A172 (cell line): ENCODE measurements at places on chromosomes 7 and 10.

GRCh38 chr7:100220586-100221230 lies 959 bp downstream of the PVRIG start:
- DNase-seq: no peak

DNA sequence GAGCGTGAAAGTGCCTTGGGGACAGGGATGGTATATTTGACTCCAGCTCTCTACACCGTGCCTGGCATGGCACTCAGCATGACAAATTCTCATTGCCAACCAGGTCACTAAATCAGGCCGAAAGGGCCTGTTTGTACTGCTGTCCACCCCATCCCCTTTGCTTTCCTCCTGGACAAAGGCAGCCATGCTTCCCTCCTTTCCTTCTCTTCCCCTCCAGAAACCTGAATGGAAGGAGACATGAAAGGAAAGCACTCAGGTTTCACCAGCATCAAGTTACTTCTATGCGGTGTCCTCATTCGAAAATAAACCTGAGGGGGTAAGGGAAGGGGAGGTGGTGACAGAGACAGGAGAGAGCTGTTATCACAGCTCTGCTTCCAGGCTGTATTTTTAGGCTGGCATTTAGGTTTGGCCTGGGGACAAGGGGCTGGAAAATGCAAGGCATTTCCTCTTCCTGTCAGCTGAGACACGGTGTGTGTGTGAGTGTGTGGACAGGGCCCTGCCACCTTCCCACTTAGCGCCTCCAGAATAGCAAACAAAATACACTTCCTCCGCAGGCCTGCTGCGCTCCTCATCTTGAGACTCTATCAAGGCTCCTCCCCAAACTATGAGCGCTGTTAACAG lies 79.9 kb upstream of the COL13A1 start:
- DNase-seq: peak; percentile 52

- DNase-seq: no peak
Measured at GRCh38 chr10:17316488-17317170, 88.6 kb downstream of the VIM start.

GRCh38 chr10:97549587-97550322 lies 22.8 kb upstream of the ANKRD2 start:
- DNase-seq: no peak

- no peak for DNase-seq
Measured at GRCh38 chr10:125174360-125174759, 14.0 kb upstream of the CTBP2 start.

DNA sequence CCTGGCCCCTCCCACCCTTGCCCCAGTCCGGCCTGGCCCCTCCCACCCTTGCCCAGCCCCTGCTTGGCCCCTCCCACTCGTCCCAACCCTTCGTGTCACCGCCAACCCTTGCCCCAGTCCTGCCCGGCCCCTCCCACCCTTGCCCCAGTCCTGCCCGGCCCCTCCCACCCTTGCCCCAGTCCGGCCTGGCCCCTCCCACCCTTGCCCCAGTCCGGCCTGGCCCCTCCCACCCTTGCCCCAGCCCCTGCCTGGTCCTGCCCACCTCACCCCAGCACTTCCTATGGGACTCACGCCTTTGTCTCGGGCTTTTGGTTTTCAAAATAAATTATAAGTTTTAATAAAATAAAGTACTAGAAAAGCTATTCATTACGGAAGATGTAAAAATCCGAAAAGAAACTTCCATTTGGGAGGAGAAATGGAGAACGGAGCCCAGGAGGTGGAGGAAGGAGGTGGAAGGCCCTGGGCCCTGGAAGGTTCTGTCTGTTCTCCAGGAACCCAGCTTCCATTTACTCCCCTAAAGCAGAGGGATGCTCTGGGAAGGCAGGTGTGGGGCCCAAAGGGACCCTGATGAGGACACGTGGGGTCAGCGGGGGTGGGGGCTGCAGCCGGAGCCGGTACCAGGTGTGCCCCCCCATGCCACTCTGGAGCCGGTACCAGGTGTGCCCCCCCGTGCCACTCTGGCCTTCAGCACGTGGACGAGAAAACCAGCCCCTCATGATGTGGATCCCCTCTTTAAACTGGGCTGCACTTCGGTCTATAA lies 52.2 kb downstream of the PWWP2B start:
- no peak for DNase-seq

GRCh38 chr10:35041502-35041879 lies 48.6 kb downstream of the CUL2 start:
- DNase-seq: no peak

- no peak for DNase-seq
Measured at GRCh38 chr10:21749788-21750187, 215.8 kb downstream of the MLLT10 start.

DNA sequence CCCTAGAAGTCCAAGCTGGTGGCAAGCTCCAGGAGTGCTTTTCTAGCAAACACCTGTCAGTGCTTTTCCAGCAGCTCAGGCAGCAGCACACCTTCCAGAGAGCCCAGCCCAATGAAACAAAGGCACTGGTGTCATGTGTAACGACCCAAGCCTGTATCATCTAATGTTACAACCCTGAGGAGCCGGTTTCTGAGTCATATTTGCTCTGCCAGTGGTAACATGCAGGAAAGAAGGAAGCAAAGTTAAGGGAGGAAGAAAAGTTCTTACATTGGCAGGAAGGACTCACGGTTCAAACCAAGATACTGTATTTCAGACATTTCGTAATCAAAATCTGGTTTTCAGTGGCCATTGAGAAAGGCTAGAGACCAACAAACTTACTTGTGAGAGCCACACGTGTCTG lies at the start of gene ANKRD22:
Gene ANKRD22 (minus strand): TSS at position 139 of the 400 bp plus-strand sequence. CDS start 237 bp downstream, outside the sequence.
- peak; percentile 26 for DNase-seq

- DNase-seq: no peak
Measured at GRCh38 chr7:82700741-82701140, 257.2 kb upstream of the CACNA2D1 start.

DNA sequence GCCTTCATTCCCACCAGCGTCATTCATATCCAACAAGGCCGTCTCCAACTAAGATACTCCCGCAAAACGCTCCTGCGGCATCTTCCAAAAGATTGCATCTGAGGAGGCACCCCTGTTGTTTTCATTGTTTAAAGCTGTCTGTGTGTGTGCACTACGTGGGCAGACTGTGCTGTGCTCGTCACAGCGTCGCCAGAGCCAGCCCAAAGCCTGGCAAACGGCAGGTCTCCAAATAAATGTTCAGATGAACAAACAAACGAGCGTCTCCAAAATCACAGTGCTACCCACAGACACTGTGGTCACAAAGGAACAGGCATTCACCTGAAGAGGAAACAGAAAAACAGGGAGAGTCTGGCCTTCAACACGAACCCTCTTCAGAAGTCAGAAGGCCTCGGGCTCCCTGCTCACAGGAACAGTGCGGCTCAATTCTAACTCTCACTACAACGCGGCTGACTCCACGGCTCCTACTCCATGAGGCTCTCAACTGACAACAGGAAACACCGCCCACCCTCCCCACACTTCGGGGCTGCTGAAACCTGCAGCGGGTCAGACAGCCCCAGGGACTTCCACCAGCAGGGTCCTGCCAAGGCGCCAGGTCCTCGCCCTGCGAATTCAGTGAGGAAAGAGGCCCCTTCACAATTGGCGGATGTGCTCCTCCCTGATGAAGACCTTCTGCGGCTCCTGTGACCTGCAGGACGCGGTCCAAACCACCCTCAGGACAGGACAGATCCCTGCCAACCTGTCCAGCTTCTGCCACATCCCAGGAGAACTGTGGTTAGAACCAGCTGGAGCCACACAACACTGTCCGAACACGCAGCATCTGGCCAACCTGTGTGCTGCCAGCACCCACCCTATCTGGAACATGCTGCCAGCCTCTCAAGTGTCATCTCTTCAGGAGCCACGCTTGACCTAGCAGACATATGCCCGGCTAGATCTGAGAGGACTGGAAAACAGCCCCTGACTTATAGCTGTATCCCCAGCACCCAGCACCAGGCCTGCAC lies 36.1 kb downstream of the MAD1L1 start:
- no peak for DNase-seq

DNA sequence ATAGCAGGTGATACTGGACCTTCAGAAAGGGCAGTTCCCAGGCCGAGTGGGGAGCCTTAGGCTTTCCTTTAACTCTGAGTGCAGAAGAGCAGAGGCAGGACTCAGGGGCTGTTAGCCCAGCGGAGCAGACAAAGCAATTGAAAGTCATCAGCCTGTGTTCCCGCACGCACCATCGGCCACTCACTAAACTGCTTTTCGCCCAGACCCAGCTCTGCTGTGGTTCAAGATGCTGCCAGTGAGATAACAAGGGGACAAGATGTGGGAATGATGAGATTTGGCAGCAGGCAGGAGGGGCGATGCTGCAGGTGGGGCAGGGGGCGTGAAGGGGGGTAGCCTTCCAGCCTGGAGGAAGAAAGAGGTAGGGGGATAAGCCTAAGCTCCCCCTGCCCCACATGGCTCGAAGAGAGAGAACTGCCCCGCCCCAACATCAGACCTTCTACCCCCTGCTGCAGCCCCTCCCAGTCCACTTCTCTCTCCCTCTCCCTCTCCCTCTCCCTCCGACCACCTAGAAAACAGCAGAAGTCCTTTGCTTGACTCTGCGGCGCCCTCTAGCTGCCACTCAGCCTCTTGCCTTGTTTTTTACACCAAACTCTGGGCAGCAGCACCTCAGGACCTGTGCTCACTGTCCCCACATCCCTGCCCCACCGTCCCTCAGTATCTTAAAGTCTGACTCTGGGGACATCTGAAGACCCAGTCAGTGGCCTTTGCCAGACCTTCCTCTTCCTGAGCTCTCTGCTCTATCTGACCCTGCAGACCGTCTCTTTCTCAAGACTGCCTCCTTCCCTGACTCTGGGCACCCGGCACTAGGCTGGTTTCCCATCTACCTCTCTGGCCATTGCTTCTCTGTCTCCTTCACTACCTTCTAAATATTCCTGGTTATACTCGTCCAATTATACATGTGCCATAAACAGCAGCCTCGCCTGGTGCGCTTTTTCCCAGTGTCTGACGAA lies 110.5 kb downstream of the C10orf105 start:
- peak; percentile 65 for DNase-seq

- DNase-seq: no peak
Measured at GRCh38 chr10:62081341-62082270, 180.1 kb downstream of the ARID5B start.

GRCh38 chr10:97838091-97838490 lies 11.6 kb upstream of the GOLGA7B start:
- no peak for DNase-seq

GRCh38 chr10:128448796-128449195 lies 322.6 kb upstream of the MKI67 start:
- DNase-seq: no peak

- DNase-seq: no peak
Measured at GRCh38 chr10:132867801-132868644, 74.3 kb downstream of the CFAP46 start.

DNA sequence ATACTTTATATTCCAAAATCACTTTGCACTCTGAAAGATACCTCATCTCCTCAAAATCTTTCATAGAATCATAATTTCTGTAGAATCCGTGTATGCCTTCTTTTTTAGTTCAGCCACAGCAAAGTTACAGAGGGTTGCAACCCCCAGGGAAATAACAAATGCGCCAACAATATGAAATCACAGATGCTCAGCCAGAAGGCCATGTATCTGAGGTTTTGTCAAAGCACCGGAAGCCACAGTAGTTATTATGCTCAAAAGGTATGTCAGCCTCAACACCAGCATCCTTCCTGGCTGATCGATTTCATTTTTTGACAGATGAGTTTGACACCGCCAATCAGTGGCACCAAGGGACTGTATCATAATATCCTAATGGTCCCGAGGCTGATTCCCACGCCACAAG lies 204.1 kb downstream of the KCNMA1 start:
- no peak for DNase-seq

DNA sequence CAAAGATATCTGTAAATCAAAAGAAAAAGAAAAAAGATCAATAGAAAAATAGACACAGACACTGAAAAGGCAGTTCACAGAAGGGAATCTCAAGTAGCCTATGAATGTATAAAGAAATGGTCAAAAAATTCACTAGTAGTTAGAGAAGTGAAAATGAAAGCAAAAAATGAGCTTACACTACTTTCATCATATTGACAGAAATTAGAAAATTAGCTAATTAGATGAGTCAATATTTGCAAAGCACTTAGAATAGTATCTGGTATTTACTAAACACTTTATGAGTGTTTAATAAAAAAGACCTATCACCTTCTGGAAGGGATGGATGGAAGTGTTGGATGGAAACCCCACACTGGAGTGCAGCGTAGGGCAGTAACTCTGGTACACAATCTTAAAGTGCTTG lies 1.7 kb upstream of the CFAP58 start:
- DNase-seq: no peak

DNA sequence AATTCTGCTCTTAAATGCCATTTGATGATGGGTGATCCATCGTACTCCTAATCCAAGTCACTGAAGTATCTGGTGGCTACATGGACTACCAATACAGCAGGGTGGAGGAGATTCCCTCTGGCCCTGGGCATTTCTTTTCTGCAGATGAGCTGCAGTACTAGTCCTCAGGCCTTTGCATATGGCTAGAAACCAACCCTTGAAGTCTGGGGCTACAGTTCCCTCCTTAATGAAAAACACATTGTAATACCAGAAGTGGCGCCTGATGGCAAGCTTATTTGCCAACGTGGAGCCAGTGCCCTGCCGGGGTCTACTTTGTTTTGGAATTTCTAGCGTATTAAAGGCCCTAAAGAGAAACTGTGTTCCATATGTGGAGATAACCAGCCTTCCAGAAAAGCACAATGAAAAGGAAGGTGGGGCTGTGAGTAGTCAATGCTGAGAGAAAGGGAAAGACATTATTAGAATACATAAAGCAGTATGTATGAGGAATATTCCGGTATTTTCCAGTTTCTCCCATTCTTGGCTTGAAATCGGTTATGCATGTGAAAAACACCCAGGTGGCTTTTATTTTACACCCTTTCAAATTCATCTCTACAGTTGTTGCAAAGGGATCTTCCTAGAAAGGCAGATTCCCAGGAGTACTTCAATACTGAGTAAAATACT lies 368.8 kb downstream of the PRPF18 start:
- no peak for DNase-seq

- DNase-seq: no peak
Measured at GRCh38 chr10:101452593-101452992, 98.6 kb downstream of the BTRC start.

- no peak for DNase-seq
Measured at GRCh38 chr10:89476150-89476549, 59.2 kb downstream of the SLC16A12 start.

DNA sequence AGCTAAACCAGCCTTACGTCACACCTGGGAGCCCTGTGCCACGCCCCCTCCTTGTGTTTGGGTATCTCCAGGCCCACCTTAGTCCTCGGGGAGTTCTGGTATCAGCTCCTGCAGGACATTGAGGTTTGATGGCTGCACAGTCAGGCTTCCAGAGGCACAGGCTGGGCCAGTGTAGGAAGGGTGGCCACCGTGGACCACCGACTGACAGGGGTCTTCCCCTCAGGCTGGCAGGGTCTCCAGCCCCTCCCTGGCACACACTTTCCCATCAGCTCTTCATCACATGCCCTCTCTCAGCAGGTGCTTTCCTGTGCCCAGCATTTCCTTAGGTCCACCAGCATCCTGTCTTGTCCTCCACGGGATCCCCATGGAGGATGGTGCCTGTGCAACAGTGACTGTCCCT lies 413.1 kb downstream of the TCERG1L start:
- no peak for DNase-seq

DNA sequence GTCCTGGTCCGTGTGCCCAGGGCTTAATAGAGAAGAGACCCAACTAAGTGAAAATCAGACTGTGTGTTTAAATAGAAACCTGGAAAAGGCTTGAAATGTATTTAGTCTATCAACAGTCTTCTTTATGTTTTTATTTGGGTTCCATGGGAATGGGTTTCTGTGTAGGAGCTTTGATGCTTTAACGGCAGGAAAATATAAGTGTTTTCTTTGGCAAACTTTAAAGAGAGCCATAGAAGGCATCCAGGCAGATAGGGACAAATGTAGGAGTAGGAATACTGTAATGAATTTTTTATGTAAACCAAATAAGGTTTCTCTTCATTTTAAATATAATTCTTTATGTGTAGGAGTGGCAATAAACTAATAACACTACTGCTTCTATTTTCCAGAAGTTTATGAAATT lies 989.0 kb downstream of the GATA3 start:
- no peak for DNase-seq

GRCh38 chr7:87213811-87214210 lies 5.7 kb downstream of the TMEM243 start:
- no peak for DNase-seq
